ENCODE measurements at places on chromosomes 3 and 15.

DNA sequence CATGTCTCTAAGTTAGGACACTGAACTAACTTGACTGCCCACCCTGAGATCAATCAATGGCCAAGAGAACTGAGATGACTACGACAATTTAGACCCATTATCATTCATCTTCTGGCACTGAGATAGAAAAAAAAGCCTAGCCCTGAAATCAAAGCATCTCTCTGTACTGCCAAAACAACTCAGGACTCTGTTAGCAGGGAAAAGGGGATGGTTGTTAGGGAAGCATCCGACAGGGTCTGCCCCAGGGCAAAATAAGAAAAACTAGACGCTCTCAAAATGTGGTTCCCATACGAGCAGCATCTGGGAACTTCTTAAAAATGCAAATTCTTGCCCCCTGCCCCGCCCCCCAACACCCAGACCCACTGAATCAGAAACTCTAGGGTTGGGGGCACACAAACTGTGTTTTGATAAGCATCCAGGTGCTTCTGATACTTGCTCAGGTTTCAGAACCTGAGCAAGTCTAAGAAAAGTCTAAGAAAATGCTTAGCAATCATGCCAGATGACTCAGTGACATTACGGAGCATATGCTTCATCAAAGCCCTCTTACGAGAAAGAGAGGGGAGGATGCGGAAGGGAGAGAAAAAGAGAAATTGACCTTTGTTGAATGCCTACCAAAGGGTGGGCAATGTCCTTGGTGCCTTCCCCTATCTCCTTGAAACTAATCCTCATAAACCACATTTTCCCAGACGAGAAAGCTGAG, 172.8 kb upstream of the HES1 start:
- DNase-seq = no peak

DNA sequence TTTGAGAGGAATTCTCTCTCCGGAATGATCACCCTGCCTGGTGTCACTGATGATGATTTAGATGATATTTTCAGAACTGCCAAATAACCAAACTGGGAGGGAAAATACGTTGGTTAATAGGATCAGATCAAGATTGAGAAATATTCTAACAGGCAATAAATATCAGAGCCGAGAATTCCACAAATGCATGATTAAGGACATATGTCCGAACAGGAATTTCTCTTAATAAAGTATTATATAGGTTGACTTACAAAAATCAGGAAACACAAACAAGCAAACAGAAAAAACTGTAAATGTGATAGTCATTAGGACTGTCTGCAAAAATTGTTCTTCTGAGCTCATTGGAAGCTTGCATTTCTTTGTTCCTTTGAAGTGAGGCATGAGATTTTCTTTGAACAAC, 75.1 kb upstream of the PHLDB2 start:
- no peak for DNase-seq

GRCh38 chr3:190498293-190498692, 15.6 kb upstream of the IL1RAP start:
- no peak for DNase-seq

- DNase-seq = no peak
Observed at GRCh38 chr15:85609492-85609891, 185.2 kb downstream of the KLHL25 start.

DNA sequence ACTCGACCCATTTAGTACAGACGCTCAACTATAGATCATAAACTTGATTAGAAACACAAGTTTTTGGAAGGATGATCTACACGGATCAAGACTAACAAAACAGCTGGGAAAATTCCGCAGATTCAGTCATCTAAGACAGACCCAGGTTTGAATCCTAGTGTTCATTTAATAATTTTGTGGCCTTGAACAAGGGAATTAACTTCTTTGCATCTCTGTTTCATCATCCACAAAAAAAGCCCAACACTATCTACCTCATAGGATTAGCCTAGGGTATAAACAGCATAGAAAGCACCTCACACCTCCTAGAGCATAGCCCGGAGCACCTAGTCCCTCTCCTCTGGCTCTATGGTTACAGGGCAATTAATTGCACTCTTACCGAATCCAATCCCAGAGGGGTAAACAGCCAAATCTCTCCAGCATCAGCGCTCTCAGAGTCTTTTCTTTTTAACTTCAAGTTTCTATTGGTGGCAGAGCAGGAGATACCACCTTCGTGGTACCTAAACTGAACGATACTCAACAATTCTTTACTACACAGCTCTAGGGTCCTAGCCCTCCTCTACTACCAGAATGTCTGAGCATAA, 3.5 kb downstream of the TBL1XR1 start:
- DNase-seq = no peak

DNA sequence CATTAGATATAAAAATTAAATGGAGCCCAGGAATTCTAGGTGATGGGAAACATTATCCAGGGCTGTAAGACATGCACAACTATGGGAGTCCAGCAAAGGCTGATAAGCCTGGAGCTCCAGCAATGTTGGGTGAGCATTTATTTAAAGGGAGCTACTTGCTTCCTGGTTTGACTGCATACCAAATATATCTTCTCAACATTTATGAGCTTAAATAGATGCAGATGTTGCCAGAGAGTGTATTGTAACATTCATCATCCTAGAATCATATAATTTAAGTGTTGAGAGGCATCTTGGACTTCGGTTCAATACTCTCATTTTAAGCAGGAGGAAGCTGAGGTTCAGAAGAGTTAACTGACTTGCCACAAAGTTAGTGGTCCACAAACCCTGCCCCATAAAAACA, 12.2 kb upstream of the POLR2M start:
- no peak for DNase-seq

DNA sequence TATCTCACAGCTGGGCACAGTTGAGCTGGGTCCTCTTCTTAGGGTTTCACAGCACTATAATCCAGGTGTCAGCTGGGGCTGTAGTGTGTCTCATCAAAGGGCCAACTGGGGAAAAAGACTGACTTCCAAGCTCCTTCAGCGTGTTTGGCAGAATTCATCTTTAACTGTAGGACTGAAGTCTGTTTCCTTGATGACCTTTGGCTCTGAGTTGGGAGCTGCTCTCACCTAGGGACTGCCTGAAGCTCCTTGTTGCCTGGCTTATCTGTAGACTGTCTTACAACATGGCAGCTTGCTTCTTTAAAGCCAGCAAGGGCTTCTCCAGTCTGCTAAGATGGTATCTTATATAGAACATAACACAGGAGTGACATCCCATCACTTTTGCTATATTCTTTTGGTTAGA, 5.3 kb upstream of the VPS33B start:
- DNase-seq = no peak

- DNase-seq = no peak
Observed at GRCh38 chr3:107665351-107665750, 142.6 kb downstream of the BBX start.

GRCh38 chr3:158875700-158876099, 73.8 kb downstream of the MFSD1 start:
- no peak for DNase-seq

GRCh38 chr3:184540777-184541681, 20.6 kb upstream of the EPHB3 start:
- no peak for DNase-seq

- DNase-seq = no peak
Observed at GRCh38 chr3:46289966-46290365, 47.7 kb downstream of the CCR3 start.

GRCh38 chr15:72184165-72184811, 13.3 kb downstream of the GRAMD2A start:
- no peak for DNase-seq

DNA sequence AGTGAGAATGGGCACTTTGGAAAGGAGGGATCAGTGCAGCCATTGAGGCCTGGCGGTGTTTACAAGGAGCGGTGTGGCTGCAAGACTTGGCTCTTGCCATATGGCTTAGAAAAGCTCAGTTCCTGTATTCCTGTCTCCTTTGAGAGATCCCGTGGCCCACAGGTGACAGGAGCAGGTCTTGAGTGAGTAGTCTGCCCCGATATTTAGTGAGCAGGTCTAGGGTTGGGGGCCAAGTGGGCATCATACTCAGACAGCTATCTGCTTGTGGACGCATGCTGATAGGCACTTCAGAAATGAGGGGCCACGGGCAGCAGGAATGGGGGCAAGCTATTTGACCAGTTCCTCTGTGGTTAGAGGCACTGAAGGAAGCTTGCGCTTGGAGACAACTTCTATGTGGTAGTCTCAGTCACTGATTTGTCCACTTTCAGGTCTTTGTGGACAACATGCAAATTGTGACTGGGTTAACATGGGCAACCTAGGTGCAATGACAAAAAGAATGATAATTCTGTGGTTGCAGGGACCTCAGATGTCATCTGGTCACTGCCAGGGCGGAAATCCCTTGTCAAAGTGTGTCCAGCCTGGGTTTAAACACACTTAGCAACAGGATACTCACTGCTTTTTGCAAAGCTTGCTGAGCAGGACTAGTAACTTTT, 1.1 kb downstream of the TMED3 start:
- no peak for DNase-seq

DNA sequence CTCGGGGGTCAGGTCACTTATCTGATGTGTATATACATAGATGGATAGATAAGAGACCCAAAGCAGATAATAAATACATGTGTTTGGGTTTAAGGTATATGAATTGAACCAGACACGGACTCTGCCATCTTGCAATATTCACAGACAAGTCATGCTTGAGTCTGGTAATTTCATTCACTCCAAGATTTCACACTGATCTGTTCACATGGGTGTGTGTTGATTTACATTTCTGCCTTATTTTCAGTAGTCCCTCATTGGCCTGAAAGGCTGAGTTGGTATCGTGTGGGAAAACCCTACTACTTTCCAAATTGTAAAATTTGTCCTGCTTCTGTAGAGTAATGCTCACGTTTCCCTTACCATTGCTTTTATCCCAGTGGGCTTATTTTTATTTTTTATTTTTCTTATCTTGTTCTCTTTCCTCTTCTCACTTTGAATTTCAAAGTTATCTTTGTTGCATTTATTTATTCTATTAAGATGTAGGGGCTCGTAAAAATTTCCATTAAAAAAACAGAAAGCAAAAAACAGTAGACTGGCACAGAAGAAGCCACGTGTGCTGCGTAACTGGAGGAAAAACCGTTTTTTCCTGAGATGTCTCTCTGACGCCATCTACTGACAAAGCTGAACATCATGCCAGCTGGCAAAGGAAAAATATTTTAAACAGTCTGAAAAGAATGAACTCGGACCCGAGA, 10.8 kb upstream of the MFSD1 start:
- no peak for DNase-seq

DNA sequence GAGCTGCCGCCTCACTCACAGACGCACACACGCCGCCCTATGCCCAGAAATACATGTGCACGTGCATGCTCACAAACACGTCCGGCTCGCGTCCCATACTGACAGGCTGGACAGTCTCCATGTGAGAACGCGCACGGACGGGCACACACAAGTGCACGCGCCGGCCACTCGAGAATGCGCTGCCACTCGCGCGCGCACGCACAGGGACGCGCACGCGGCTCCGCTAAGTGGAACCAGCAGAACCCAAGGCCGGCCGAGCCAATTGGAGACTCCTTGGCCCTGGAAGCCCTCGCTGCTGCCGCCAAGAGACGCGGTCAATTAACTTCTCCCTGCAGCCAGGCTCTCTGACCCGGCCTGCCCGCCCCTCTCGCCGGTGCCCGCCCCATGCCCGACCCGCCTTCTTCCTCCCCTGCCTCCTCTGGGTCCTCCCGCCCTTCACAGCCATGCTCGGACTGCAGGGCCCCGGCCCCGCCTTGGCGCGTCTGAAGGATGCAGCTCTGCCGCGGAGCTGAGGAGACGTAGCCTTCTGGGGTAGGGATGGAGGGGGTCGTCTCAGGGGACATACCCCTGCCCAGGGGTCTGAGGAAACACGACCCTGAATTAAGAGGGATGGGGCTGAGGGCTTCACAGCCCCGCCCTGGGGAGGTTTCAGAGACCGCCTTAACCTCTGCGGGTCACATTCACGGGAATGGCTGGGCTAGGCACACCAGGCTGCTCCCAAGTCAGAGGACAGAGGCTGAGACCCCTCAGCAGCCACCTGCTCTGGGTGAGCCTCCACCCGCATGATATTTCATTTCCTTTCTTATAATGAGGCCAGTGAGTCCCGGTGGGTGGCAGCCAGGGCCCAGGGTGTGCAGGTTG, 15.0 kb downstream of the PTH1R start:
- no peak for DNase-seq

All from T1000 (cell line).